ENCODE measurements at places on chromosomes 13 and 19.

DNA sequence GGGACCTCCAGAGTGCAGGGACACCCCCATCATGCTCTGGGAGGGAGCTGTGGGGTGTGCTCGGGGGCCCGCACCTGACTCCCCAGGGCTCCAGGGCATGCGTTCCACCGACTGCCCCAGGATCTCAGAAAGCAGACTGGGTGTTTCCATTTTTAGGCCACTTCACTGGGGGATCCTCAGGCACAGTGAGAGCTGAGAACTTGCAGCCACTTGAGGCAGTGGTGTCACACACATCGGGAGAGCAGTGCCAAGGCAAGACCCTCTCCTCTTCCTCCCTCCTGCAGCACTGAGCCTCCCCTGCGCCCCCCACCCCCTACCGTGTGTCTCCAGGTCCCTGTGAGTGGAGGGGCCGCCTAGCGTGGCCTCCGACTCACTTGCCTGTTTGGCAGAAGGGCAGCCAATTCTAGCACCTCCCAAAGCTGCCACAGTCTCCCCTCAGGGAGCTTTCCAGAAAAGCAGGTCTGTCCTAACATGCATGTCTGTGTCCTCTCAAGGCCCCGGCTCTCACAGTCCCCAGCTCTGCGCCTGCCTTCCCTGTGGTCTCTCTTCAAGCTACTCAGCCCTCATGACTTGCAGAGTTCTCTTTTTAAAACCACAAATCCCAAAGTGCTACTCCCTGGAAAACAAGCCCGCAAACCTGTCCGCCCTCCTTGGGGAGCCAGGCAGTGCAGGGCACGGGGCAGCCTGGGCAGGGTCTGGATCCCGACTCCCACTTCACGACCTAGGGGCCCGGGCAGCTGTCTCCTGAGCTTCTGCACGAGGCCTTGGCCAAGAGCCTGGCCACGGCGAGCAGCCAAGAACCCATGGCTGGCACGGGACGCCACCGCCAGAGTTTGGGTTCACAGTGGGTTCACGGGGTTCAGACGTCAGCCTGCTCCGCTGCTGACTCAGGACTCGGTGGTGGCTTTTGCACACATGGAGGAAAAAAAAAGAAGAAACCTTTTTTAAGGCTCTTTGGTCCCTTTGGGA, 94.1 kb downstream of the STK24 start:
- DNase-seq, result no peak

DNA sequence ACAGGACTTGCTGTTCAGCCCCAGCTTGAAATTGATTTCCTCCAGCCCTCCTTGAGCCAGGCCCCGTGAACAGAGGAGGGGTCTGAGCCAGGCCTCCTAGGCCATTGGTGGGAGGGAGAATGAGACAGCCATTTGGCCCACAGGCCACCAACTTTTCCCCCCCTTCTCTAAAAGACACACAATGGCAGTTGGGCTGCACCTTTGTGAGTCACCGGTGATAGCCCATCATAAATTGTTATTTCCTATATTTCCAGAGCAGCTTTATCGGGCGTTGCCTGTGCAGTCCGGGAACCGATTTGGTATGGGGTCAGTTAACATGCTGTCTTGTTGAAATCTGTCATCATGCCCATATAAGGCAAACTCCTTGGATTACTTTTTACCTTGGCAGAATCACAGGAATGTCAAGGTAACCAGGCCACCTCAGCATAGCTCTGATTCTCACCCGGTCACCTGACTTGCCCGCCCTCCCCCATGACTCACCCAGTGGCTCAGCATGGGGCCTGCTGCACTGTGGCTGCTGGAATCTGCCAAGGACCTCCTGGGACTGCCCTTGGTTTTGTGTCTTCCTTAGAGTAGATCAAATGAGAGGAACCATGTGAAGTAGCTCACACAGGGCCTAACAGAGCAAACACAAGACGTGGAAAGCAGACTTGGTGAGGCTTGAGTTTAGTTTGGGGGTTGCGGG, 36.1 kb downstream of the ACTN4 start:
- DNase-seq, result peak; percentile 97

- no peak for DNase-seq
Observed at GRCh38 chr19:9431475-9431874, 3.9 kb downstream of the ZNF266 start.

- DNase-seq, result no peak
Observed at GRCh38 chr13:102017248-102017647, 384.6 kb downstream of the FGF14 start.

GRCh38 chr19:34573226-34573864, 91.8 kb downstream of the WTIP start:
- no peak for DNase-seq

GRCh38 chr19:46297700-46298478, 1.0 kb downstream of the HIF3A start:
- DNase-seq, result no peak

DNA sequence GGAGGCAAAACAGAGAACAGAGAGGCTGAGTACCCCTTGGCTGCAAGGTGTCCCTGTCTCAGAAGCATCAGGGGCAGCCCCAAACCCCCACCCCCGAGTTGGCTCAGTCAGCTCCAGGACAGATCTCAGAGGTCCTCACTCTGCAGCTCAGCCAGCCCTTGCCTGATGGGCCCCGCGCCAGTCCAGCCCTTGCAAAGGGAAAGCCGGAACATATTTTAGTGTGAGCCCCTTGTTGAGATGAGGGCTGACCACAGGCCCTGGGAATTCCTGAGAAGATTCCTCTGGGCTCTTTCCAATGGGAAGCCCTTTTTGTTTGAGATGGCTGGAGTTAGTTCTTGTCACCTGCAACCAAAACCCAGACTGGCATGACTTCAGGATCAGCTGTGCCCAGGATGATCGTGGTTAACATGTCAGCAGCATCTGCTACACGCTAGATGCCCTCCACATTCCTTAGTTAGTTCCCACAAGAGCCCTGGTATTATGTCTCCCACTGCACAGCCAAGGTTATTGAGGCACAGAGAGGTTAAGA, 33.9 kb upstream of the CCNE1 start:
- no peak for DNase-seq

DNA sequence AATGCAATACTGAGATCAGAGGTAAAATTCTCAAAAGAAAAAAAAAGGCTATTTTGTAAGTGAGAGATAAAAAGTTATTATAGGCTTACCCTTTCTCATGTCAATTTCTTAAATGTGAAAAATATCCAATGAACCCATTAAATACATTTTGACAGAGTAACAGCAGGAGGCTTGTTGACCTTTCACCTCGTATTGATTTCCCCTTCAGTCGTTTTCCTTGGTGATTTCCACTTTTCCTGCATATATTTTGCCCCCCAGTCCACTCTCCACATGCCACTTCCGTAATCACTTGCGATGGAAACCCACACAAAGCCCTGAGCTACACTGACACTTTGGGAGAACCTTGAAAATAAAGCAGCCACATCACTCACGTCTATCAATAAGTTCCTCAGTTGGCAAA, 248.1 kb upstream of the OBI1 start:
- no peak for DNase-seq

- no peak for DNase-seq
Observed at GRCh38 chr19:29118389-29118788, 94.6 kb downstream of the UQCRFS1 start.

DNA sequence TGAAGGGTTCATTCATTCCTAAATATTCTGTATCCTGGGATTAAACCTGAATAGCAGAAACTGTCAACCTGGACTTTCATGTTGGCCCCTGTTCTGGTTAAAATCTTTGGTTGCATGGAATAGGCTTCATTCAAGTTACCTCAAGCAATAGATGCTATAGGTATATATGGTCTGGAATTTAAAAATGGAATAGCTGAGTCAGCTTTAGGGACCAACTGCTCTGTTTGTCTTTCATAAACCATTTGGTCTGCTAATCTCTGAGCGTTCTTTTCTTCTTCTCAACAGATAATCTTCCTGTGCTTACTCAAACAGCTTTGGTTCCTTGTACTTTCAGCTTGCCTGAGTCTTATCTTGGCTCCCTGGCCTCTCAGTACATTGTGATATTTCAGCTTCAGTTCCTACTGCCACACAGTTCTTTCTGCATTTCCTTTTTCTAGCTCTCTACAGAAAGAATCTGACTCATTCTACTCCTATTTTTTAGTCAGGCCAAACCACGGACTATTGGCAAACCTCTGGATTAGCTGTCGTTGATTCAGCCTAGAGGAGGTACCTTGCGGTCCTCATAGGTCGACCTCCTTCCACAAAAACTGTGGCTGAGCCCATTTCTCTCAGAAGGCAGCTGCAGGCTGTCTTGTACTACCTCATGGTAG, 35.9 kb upstream of the MAB21L1 start:
- no peak for DNase-seq

- no peak for DNase-seq
Observed at GRCh38 chr13:107185889-107186288, 618.0 kb upstream of the ARGLU1 start.

- peak; percentile 85 for DNase-seq
Observed at GRCh38 chr19:46542428-46543230, 47.0 kb upstream of the PNMA8B start.

DNA sequence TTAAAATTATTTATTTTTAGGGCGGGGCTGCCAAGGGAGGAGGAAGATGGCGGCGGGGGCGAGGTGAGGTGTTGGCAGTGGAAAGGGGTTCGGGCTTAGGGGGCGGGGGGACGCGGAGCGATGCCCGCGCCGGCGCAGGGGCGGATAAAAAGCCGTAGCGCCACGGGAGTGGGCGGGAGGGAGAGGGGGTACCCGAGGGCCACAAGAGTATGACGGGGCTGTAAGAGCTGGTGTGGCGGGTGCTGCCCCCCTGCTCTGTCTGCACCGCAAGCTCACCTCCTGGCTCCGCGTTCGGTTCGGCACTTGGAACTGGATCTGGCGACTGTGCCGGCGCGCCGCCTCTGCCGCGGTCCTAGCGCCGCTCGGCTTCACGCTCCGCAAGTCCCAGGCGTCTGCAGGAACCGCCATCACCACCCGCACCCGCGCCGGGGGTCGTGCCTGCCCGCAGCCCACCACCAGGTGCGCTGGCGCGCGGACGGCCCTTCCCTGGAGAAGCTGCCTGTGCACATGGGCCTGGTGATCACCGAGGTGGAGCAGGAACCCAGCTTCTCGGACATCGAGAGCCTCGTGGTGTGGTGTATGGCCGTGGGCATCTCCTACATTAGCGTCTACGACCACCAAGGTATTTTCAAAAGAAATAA, 265.2 kb upstream of the SGCG start:
- peak; percentile 3 for DNase-seq

- DNase-seq, result no peak
Observed at GRCh38 chr19:46718934-46719622, 2.2 kb upstream of the PRKD2 start.

DNA sequence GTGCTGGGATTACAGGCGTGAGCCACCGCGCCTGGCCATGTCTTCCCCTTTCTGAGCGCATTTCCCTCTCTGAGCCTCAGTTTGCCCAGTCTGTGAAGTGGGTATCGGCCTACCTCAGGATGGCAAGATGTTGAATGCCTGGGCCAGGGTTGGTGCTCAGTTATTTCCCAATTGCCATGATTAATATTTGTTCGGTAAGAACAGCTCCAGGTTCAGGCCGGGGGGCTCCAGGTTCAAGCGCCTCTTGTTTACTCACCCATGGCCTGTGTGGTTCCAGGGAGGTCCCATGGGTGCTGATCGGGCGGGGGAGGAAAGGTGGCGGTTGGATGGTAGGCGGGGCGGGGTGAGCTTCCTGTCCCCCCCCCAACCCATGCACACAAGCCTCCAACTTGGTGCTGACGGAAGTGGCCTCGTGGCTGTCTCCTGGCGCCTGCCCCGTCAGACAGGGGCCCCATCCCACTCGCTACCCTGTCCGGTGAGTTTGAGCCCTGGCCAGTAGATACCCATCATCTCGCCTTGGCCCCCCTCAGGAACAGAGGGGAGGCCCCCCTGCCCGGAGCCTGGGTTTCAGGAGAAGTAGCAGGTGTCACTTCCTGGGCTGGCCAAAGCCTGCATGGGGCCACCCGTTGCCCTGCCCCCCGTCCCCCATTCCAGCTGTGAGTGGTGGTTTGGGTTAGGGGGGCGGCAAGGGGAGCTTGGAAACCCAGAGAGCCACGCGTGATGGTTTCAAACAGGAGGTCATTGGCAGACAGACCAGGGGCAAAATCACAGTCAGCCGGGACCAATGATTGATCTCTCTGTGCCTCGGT, at the start of gene FCHO1:
Gene FCHO1, plus strand, starts transcription at position 375 of the 809 bp plus-strand sequence. CDS start 3,688 bp downstream, outside the sequence.
- no peak for DNase-seq

- DNase-seq, result peak; percentile 90
Observed at GRCh38 chr19:39406656-39407409, at the start of gene ZFP36. TSS of gene ZFP36 (plus strand) at chr19:39406847. CDS start at chr19:39406905, 58 bp downstream.

- DNase-seq, result no peak
Observed at GRCh38 chr19:10724573-10725071, 6.7 kb downstream of the DNM2 start.

All from LoVo (cell line).